Kidney capillary endothelial cell (primary cell): ENCODE measurements at places on chromosomes 2 and 18.
A peak's percentile ranks its signal among the peaks of the same experiment; 100 is the strongest.

DNA sequence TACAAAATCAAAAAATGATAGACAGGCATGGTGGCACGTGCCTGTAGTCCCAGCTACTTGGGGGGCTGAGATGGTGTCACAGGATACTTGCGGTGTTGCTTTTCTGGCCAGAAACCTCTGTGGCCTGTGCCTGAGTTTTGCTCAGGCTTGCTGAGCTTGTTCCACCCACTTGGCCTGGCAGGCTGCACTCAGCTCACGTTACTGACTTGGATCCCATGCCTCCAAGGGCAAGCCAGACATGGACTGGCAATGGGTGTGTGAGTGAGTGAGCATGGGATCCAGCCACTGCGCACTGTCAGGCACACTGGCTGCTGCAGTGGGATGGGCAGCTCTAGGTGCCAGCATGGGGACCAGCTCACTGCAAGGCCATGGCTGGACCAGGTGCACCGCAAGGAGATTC is 67.9 kb downstream of the NCAPH start:
- DNase-seq: no peak

- no peak for DNase-seq
Observed at GRCh38 chr2:127969446-127969845, 58.4 kb downstream of the SAP130 start.

DNA sequence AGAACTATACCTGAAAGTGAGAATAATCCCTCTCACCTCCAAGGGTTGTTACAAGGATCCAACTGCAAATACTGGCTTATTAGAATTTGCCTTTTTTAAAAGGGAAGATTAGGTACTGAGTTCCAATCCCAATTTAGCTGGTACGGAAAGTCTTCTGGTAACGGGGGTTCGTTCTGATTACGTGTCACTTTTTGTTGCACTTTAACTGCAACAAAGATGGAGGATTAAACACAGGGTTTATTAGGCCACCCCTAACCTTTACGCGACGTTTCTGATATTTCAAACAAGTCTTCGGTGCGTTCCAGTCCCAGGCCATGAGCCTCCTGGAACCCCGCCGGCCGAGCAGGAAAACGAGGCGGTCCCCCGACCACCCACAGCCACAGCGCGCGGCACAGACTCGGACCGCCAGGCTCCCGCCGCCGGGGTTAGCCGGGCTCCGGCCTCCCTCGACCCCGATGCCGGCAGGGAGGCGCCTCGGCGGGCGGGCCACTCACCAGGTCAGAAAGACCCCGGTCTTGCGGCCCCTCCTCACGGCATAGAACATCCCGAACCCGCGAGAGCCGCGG is 411 bp downstream of the RNASEH1 start:
- DNase-seq: no peak

DNA sequence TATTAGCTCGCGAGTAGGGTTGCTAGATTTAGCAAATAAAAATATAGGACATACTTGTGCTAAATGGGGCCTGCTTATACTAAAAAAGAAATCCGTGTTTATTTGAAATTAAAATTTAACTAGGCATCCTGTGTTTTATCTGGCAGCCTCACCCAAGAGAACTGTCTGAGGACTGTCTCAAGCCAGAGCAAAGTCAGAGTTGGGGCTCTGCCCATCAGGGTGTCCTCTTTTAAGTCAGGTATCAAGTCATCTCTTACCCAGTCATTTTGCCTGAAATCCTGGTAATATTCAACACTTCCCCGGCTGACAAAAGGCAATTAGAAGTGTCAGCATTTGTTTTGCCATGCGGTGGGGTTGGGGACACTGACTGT is 48.3 kb upstream of the ST3GAL5 start:
- DNase-seq: no peak

GRCh38 chr18:52339891-52340371 is at the start of gene DCC:
Gene DCC, plus strand, starts transcription at chr18:52340197. Its CDS starts 591 bp downstream, at chr18:52340788.
- DNase-seq: peak; percentile 23

- DNase-seq: no peak
Observed at GRCh38 chr2:182248898-182249297, 177.9 kb downstream of the PDE1A start.

- DNase-seq: no peak
Observed at GRCh38 chr2:204335451-204336058, 209.7 kb upstream of the PARD3B start.

DNA sequence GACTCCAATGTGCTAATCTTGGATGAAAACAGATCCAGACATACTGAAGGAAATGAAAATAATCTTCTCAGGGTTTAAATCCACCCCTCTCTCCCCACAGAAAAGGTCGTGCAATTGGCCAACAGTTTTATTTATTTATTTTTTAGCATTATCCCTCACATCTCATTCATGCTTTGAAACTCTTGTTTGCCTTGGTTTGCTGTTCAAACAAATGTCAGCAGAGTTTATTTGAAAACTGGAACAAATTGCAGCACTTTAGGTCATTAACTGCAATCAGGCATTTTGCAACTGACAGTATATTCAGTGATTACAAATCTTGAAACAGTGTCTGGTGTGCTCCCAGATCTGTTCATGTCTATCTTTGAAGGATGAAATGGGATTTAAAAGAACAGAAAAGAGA is 220.6 kb downstream of the SLC4A10 start:
- no peak for DNase-seq

GRCh38 chr18:45268583-45268982 is 346.7 kb upstream of the SLC14A2 start:
- no peak for DNase-seq

GRCh38 chr18:35817604-35818352 is 154.7 kb upstream of the RMP24 start:
- no peak for DNase-seq

DNA sequence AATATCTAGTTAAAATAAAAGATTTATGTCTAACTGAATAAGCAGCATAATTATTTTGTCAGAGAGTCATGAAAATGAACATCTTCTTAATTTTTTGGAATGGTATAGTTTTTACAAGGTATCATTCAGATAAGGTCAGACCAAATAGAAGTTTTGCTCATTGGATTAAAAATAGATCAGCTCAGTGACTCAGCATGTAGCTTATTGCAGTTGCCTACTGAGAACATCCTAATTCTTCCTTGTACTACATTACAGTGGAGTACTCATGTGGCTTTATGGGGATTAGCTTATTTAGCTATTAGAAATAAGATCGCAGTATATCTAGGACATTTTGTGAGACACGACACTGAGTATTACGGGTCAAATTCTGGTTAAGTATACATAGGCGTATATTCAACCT is 38.2 kb upstream of the PPM1B start:
- DNase-seq: no peak

DNA sequence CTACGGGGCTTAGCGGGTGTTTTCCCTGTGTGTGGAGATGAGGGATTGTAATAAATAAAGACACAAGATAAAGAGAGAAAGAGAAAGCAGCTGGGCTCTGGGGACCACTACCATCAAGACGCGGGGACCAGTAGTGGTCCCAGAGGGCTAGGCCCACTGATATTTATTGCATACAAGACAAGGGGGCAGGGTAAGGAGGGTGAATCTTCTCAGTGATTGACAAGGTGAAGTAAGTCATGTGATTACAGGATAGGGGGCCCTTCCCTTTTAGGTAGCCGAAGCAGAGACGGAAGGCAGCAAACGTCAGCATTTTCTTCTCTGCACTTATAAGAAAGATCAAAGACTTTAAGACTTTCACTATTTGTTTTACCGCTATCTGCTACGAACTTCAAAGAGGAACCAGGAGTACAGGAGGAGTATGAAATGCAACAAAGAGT is 4.5 kb upstream of the GAL3ST2 start:
- DNase-seq: no peak

DNA sequence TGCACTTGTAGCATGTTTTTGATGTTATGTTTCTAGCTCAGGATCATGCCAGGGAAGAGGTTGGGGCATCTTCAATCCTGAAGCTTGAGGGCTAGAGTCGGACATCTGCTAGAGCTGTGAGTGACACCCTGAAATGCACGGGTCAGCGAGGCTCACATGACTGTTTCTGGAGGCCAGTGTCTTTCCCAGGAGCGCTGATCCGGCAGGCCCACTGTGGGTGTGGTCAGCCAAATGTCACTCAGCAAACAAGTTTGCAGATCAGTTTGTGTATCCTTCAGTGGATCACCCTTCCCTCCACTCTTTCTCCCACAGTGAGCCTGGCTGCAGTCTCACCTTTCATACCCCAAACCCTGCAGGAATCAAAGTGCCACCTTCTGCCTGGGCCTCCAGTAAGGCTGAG is 23.0 kb upstream of the ARHGEF4 start:
- DNase-seq: no peak

DNA sequence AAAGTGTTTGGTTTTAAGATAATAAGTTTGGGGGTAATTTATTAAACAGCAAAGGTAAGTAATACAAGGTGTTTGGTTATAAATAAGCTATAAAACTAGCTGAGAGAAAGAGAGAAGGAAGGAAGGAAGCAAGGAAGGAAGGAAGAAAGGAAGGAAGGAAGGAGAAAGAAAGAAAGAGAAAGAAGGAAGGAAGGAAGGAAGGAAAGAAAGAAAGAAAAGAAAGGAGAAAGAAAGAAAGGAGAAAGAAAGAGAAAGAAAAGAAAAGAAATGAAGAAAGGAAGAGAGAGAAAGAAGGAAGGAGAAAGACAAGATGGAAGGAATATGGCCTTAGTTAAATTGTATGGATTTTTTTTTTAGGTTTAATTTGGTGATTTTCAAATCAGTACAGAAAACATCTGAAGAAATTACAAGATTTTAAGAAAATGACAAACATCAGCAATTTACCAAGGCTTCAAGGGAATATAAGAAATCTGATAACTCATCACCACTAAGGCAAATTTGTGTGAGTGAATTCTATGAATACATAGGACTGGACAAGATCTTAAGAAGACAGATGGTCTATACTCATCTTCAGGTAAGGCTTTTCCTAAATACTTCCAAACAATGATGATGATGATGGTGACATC is 46.4 kb upstream of the GALNT3 start:
- no peak for DNase-seq

DNA sequence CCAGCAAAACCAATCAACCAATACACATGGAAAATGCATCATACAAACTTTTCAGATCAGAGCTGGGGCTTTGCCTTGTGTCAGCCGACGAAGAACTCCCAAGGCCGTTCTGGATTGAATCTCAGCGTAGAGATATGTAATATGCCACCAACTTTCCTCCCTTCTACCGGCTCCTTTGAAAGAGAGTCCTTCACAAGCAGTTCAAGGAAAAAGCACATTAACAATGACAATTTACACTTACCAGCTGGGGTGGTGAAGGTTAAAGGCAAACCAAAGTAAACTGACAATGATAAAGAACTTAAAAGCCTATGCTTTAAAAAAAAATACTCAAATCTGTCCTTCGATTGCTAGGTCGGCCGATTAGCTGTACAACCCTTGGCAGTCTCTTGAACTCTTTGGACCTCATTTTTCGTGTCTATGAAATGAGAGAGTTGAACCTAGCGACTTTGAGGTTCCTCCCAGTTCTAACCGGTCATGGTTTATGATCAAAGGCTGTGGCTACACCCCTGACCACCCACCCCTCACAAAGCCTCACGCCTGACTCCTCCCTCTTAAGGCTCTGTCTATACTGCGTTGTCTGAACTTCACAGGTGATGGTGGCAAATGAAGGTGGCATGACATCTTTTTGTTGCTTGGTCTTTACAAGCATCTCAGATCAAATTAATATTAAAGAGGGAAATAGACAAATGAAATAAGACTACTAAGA is 46.2 kb downstream of the BCL2 start:
- no peak for DNase-seq

- peak; percentile 36 for DNase-seq
Observed at GRCh38 chr18:63444580-63444979, 22.3 kb upstream of the VPS4B start.

DNA sequence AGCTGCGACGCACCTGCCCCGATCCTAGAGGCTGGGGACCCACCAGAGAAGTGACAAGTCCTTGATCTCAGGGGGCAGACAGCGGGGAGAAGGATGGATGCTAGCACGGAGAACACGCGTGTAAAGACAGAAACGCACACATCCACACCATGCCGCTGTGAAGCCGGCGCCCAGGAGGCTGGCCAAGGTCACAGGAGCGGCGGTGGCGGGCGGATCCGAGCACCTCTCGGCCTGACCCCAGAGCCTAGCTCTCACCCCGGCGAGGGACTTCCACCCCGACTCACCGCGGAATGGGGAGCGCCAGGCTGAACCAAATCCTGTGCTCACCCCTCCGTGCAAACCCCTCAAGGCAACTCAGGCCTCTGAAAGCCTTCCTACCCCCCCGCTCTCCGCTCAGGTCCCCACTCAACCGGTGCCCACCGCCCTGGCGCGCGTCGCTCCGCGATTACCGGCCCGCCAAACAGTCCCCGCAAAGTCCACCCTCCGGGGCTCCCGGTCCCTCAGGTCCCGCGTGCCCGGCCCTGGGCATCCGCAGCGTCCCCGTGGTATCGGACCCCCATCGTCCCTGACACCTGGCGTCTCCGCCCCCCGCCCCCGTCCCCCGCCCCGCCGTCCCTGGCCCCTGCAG is 460 bp upstream of the LRRFIP1 start:
- DNase-seq: no peak

DNA sequence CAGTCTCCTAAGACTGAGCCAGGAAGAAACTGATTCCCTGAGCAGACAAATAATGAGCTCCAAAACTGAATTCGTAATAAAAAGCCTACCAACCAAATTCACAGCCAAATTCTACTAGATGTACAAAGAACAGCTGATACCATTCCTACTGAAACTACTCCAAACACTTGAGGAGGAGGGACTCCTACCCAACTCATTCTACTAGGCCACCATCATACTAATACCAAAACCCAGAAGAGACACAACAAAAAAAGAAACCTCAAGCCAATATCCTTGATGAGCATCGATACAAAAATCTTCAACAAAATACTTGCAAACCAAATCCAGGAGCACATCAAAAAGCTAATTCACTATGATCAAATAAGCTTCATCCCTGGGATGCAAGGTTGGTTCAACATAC is 20.0 kb downstream of the RNU4ATAC start:
- no peak for DNase-seq

GRCh38 chr2:168583064-168583709 is 127.1 kb downstream of the CERS6 start:
- no peak for DNase-seq

GRCh38 chr2:158179660-158180059 is 78.0 kb downstream of the UPP2 start:
- peak; percentile 41 for DNase-seq

DNA sequence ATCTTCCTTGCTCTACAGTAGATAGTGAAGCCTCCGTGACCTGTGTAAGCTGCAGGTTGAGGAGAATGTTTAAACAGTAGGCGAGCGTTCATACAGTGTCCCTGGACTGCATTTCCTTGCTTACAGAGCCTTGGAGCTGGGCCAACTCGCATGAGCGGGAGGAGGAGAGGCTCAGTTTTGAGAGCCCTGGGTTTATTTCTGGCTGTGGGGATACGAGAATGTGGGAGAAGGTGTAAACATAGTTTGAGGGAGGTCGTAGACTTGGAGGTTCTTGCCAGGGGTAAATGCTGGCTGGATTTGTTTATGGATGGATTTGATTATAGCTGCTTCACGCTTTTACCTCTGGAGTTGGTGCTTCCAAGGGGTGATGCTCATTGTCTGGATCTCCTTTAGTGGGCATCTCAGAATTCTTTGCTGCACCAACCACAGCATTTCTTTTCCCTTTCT is 20.8 kb downstream of the CRIM1 start:
- no peak for DNase-seq

- no peak for DNase-seq
Observed at GRCh38 chr2:204274429-204274828, 270.8 kb upstream of the PARD3B start.

- no peak for DNase-seq
Observed at GRCh38 chr2:67895227-67895941, 167.4 kb downstream of the C1D start.
